IPS DF 6.9 (cell line): ENCODE measurements at places on chromosomes 5 and 9.

- DNase-seq = no peak
Measured at GRCh38 chr9:11194246-11194645, 581.4 kb upstream of the PTPRD start.

GRCh38 chr9:38157711-38158110 lies 88.7 kb upstream of the SHB start:
- DNase-seq = no peak

GRCh38 chr9:125932012-125932411 lies 184.8 kb downstream of the PBX3 start:
- no peak for DNase-seq

- no peak for DNase-seq
Measured at GRCh38 chr5:169637549-169638121, 560 bp downstream of the DOCK2 start.

DNA sequence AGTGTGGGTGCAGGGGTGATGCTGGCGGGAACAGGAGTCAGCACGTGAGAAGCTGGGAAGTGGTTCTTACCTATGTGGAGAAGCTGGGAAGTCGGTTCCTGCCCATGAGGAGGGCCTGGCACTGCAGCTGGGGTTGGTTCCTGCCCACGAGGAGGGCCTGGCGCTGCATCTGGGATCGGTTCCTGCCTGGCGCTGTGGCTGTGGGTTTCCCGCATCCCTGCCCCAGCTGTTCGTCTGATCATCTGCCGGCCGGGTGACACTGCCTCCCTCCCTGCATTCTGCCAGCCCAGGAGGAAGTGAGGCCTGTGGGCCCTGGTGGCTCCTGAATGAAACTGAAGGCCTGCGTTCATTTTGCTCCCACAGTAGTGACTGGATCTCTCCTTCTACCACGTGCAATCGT lies 5.1 kb downstream of the OBP2A start:
- no peak for DNase-seq

DNA sequence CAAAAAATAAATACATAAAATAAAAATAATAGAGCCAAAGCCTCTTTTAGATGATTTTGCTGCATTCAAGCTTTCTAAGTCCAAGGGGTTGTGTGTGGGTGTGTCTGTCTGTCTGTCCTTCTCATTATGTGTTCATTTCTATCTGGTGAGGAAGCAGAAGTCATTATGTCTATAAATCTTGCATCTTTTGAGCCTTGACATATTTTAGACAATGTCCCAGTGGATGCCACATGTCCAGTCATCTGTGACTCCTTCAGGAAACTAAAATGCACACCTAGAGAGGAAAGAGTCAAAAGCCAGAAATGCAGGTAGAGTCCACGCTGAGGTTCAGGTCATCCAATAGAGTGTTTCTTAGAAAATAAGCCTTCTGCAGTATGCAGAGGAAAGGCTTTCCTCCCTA lies 80.9 kb downstream of the GALNT10 start:
- no peak for DNase-seq

DNA sequence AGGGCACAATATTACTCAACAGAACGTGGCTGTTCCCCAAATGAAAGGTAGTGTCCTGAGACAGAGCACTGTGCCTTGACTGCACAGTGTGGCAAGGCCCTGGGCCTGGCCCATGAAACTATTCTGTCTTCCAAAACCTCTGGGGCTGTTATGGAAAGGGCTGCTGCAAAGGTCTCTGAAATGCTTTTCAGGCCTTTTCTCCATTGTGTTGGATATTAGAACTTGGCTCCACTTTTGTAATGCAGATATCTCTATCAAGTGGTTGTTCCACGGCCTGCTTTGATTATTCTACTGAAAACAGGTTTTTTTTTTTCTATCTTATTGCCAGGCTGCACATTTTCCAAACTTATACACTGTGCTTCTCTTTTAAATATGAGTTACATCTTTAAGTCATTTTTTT lies 777.5 kb upstream of the TYRP1 start:
- DNase-seq = peak; percentile 31

DNA sequence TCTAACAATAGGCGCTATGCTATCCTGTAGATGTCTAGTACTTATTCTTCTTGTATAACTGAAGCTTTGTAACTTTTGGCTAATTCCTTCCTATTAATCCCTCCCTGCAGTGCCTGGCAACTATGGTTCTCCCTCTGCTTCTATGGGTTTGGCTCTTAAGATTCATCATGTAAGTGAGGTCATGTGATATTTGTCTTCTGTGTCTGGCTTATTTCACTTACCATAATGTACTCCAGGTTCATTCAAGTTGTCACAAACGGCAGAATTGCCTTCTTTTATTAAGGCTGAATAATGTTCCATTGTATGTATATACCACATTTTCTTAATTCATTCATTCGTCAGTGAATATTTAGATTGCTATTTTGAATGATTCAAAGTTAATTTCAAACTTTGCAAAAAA lies 149.9 kb upstream of the GAS1 start:
- no peak for DNase-seq

DNA sequence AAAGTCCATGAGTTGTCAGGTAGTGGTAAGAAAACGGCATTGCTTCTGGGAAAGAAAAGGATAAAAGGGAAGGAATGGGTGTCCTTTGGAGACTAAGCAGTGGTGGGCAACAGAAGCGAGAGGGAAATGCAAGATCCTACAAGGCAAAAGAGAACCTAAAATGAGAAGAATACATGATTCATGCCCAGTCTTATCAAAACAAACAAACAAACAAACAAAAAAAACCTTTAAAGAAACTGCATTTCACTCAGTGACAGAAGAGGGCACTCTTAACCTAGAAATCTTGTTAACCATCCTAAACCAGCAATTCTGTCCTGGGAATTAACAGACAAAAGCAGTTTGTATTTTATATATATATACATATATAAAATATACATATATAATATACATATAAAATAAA lies 88.5 kb downstream of the SUSD1 start:
- DNase-seq = no peak

GRCh38 chr5:116062352-116062751 lies 22.5 kb upstream of the COMMD10 start:
- no peak for DNase-seq

- DNase-seq = no peak
Measured at GRCh38 chr9:112505607-112506006, 19.0 kb downstream of the KIAA1958 start.

GRCh38 chr5:147169399-147169798 lies 65.4 kb upstream of the STK32A start:
- DNase-seq = no peak

DNA sequence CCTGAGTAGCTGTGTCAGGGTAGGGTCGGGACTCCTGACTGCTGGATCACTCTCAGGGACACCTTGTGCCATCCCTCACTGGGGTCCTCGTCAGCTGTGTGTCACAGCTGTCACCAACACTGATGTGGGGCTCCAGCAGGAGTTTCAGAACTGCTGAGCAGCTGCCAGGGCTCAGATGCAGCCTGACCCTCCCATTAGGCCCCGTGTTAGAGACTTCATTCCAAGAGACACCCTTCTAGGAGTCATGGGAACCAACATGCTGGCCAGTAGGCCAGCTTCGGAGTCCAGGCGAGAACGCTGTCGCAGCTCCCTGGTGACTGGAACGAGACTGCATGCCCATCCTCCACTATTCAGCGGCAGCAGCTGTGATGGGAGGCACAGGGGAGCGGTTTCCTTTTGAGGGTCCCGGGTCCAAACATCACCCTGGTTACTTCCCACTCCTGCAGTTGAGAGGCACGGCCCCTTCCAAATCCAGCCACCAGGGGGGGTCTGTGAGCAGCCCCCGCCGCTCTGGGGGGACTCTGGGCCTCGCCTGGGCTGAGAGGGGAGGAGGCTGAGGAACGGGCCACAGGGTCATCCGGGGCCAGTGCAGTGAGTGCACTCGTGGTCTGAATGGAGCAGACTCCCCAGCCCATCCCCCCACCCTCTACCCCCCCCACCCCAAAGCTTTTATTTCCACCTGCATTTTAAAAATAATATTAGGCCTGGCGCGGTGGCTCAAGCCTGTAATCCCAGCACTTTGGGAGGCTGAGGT lies 12.6 kb upstream of the TCF7 start:
- DNase-seq = no peak

GRCh38 chr5:138833080-138833479 lies 42.1 kb downstream of the LRRTM2 start:
- no peak for DNase-seq

- DNase-seq = no peak
Measured at GRCh38 chr9:79120533-79120932, 451.2 kb upstream of the TLE4 start.

DNA sequence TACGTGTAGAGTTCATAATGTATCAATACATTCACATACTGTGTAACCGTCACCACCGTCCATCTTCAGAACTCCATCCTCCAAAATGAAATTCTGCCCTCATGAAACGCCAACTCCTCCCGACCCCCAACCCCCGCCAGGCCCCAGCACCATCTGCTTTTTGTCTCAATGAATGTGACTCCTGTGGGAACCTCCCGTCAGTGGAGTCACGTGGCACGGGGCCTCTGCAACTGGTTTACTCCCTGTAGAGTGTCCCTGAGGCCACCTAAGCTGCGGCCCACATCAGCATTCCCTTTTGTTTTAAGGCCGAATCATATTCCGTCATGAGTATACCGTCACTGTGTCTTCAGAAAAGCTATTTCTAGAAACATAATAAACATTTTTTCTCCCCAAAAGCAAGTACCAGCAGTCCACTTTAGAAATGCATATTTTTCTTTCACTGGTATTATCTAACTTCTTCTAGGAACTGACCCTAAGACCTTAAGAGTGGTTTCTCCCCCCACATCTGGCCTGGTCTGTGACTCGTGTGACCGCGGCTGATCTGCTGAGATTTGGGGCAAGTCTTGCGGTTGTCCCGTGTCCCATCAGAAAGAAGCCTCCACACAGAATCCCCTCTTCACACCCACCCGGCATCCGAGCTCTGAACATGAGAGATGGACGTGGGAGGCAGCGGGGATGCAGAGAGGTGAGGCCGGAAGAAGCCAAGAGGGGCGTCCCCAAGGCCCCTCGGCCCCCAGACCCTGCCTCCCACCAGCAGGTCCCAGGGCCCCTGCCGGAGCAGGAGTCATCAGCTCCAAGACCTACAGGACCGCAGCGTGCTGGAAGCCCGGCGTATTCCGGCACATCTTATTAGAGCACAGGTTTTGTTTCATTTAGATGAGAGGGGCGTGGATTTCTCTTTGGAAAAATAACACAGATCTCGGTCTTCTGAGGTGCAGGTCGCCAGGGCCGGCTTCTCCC lies 38.3 kb downstream of the SLC6A3 start:
- no peak for DNase-seq

DNA sequence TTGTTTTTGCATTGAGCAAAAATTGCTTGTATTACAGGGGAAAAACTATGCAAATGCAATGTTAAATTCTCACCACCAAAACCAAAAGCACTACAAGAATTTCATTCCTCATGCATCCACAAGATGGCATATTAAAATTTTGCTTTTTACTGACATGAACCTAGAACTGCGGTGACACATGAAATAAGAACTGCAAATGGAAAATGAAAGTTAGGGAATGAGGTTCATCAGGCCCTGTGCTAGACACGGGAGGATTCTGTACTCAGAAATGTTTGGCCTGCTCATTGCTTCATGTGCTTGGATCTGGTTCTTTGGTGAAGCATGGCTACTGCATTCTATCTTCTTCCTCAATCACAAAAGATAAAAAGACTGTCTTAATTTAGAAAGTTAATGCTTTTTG lies 9.1 kb upstream of the RFK start:
- DNase-seq = no peak

- DNase-seq = no peak
Measured at GRCh38 chr5:137056676-137057075, 442.4 kb downstream of the SPOCK1 start.

DNA sequence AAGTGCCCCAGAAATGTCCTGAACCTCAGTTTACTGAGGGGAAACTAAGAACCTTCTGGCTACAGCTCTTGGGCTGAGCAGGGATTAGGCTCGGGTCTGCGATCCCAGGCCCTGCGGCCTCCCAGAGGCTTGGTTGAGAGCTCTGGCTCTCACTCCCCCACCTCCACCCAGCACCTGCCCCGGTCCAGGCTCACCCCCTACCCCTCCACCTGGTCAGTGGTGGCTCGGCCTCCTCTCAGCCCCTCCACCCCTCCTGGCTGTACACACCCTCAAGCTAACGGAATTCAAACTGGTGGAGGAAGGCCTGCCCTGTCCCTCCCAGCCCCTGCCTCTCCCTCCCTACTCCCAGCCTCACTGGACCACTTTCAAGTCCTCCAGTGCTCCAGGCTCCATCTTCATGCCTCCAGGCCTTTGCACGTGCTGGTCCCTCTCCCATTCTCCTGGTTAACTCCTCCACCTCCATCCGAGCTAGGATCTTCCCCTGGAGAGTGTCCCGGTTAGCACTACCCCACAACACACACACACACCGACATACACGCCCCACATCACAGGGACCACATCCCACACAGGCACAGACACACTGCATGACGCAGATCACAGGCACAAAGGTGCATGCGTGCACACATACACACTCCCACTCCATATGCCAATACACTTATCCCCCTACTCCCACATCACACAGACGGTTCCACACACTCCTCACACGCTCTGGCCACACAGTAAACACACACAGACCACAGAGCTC lies 130.9 kb downstream of the C9orf50 start:
- DNase-seq = no peak

DNA sequence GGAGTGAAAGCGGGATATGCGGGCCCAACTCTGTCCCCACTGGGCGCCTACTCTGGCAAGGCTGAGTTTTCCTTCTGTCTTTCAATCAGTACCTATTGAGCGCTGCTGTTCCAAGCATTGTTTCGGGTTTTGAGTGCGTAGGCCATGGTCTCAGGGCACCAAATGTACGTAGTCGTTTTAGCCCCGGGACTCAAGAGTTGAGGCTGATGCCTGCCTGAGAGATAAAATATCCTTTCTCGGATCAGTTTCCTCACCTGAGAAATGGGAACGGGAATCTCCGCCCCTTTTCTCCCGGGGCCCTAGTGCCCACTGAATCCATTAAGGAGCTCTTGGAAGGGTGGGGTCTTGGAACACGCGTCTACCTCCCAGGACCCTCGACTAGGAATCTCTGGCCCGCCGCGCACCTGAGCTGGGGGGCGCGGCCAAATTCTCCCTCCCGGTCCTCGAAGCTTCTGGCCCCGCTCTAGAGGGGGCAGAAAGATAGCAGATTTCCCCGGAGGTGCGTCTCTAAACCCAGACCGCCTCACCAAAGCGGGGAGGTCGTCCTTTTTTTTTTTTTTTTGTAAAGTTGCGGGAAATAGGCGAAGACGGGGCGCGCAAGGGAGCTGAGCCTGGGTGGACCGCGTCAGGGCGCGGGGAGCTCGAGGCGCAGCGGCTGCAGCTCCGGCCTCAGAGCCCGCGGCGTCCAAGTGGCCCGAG lies 494 bp upstream of the CXXC5 start:
- DNase-seq = no peak

DNA sequence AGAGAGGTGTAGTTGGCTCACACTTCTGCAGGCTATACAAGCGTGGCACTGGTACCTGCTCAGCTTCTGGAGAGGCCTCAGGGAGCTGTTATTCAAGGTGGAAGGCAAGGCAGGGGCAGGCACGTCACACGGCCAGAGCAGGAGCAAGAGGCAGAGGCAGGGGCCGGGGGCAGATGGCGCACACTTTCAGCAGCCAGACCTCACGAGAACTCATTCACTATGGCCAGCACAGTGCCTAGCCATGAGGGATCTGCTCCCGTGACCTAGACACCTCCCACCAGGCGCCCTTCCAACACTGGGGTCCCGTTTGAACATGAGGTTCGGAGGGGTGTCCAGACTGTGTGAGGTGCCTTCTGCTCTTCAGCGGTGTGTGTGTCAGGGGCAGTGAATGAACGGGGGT lies 71.0 kb upstream of the FCN1 start:
- no peak for DNase-seq

GRCh38 chr9:9847750-9848149 lies 765.1 kb downstream of the PTPRD start:
- no peak for DNase-seq
